Spinal cord (tissue), 10 donors: ENCODE measurements at places on chromosomes 11 and 22. TPM values are rescaled to one million over a fixed set of nuclear protein-coding genes. Genes with fewer than 3 reads are reported as not detected.

DNA sequence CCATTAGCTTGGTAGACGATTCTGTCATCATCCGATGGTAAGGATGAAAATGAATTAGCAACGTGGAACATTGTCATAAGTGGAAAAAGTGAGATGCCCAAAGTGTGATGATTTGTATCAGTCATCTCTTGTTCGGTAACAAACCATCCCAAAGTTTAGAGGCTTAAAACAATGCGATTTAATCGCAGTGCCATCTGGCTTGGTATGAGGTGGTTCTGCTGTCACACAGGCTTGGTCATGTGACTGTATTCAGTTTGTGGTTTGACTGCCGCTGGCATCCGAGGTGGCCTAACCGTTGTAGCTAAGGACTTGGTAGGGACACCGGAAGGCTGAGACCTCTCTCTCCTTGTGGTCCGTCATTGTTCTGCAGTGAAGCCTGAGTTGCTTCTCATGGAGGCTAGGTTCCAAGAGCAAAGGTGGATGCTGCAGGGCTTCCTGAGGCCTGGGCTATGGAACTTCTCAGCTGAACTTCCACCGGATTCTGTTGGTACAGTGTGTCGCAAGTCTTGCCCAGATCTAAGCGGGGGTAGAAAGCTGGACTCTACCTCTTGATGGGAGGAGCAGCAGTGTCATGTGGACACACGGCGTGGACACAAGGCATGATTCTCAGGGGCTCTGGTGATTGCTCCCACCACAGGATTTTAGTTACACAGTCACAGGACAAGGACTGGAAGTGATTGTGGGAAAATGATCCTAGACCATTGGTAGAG, 36.3 kb downstream of the BCR start:
- DNase-seq, result no peak

DNA sequence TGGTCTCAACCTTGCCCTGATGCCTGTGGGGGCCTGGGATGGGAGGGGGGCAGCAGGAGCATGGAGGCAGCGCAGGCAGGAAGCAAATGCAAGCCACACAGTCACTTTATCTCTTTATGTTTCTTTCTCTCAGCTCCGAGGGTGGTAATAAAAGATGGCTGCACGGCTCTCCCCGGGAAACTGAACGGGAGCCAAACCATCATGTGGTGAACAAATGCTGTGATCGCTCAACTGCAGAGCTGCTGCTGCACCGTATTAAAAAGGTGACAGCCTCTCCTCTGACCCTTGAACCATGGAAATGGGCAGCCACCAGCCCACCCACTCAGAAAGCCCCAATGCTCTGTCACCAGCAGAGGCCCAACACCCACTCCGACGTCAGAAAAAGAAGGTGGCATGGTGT, 110.0 kb downstream of the TIMP3 start:
- no peak for DNase-seq

DTX4 gene
- 27.8 TPM for total RNA-seq

MMP12 gene
- not detected for total RNA-seq

- DNase-seq, result no peak
Measured at GRCh38 chr11:117073539-117073938, 24.7 kb downstream of the SIK3 start.

LRRC4C gene
- 54.9 TPM for total RNA-seq

GRCh38 chr11:22711071-22711770, 44.8 kb downstream of the GAS2 start:
- DNase-seq, result no peak
